ENCODE measurements at places on chromosomes 2 and 18.

DNA sequence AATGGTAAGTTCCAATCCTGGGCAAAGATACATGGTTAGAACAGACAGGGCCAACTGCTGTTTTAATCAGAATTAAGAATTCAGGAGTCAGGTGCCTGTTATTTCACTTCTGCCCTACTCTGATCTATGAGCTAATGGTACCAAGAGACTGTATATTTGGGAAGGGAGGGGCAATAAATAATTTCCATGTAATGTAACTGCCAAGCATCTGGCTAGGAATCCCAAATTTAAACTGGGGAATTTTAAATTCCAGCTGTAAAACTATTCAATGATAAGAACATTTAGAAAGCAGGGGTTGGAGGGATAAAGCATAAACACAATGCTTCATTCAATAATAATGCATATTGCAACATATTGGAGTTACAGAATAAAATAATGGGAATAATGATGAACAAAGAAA, 49.7 kb downstream of the SCN7A start:
- DNase-seq = no peak

DNA sequence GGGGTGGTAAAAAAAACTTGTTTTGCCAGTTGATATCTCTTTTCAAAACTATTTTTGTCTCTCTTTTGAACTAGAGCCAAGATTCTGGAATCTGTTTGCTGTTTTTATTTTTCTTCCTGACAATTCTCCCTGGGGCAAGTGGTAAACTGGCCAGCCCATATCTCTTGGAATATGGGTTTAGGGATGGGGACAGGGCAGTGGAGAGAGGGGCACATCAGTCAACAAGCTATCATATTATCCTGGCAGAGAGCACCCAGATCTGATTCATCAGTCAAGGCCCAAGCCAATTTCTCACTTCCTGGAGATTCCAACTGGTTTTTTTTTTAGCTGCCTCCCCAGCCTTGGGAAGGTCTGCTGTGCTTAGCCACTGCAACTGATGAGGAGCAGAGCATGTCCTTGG, 52.3 kb downstream of the ARHGAP28 start:
- DNase-seq = peak; percentile 53

- no peak for DNase-seq
These were observed 137.2 kb downstream of the CNTNAP5 start for GRCh38 chr2:124162256-124162655.

DNA sequence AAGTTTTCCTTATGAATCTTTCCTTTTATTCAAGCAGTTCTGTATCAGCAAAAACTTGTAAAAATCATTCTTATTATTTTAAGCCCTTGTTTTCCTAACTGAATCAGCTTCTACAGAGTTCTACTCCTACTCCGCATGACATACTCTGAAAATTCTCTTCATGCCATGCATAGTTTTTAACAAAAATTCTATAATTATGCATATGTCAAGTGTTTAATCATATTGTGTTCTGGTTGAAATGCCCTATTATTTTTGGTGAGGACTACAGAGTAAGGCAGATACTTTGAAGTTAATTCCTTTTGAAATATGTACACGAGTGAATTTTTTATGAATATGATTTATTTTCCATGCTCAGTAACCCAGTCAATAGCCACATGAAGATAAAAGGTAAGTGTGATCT, 28.8 kb downstream of the ANKRD30B start:
- DNase-seq = no peak

GRCh38 chr2:201180010-201180409, 2.9 kb upstream of the CASP10 start:
- no peak for DNase-seq

DNA sequence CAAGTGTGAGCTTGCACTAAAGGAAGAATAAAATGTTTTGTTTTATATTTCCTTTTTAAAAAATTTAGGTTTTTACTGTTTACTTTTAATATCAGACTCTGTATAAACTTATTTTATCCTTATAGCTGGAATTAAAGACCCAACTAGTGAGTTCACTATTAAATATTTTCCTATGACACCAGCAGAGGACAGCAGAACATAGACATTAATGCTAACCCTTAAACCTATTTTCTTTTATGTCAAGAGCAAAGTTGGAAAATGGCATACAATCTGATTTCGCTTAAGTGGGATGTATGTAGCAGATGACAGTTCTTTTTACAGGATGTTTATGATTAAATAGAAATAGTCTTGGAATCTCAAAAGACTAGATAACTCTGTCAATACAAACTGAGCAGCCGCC, 188.2 kb upstream of the XIRP2 start:
- DNase-seq = no peak

DNA sequence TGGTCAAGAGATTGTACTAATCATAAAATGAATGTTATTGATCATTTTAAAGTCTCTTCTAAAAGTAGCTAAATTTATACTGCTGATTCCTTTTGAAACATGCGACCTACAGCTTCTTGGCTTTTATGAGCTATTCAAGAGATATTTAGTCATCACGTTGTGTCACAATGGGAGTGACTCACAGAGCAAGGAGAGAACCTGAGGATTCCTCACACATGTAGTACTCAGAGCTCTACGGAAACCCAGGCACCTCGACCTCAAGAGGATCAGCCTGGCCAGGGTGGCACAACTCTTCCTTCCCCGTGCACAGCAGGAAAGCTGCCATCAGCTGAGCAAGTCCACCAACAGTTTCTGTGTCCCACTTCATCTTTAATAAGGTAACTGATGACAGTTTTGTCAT, at the start of gene DHRS9:
Gene DHRS9, plus strand, starts transcription at position 223 of the 400 bp plus-strand sequence. CDS start 12,019 bp downstream, outside the sequence.
- peak; percentile 58 for DNase-seq

DNA sequence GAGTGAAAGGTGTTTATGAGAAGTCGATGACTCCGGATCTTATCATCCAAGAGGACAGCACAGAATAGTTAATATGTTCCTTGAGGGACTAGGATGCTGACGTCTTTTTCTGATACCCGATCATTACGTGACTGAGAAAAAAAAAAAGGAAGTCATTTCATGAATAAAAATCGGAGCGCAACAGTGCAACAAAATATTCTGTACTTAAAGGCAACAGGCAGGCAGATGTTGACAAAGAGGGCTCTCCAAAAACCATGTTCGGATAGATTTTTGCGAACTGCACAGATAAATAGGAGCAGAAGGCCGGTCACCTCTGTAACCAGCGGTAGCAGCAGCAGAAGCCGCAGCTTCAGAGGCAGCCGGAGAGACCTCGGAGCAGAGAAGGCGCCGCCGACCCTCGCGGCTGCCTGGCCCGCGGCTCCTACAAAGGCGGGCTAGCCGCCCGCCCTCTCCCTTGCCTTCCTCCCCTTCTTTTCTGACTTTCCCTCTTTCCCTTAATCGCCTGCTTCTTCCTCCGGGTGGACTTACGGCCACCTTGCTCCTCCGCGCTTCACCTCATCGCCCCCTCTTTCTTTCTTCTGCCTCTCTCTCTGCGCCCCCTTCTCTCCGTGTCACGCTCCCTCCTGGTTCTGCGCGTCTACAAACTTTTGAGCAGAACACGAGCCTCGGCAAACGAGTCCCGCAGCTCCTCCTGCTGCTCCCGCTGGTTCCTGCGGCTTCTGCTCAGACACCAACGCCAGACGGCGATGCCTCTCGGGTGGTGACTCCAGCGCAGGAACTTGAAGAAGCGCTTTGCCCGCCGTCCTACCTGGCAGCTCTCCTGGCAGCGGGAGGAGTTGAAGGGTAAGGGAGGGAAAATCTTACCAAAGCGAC, at the start of gene ADCYAP1:
Gene ADCYAP1, plus strand, starts transcription at position 654 of the 873 bp plus-strand sequence. CDS start 516 bp downstream, outside the sequence.
- DNase-seq = no peak

DNA sequence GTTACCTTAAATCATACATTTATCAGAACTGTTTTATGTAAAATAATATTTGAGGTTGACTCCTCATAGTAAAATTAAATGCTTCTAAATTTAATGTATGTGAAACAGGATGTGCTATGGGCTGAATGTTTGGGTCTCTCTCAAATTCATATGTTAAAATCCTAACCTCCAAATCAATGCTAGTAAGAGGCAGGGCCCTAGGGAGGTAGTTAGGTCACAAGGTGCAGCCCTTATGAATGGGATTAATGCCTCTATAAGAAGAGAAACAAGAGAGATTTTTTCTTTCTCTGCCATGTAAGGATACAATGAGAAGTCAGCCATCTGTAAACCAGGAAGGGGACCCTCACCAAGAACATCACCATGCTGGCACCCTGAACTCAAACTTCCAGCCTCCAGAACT, 67.2 kb upstream of the ETAA1 start:
- no peak for DNase-seq

DNA sequence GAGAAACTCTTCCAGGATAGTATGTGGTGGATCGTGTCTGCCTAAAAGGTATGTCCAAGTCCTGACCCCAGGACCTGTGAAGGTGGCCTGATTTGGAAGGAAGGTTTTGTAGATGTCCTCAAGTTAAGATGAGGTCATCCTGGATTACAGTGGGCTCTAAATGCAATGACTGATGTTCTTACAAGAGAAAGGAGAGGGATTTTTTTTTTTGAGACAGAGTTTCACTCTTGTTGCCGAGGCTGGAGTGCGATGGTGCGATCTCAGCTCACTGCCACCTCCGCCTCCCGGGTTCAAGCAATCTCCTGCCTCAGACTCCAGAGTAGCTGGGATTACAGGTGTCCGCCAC, 19.9 kb downstream of the MBP start:
- DNase-seq = no peak

GRCh38 chr2:222404151-222404905, 20.0 kb upstream of the SGPP2 start:
- DNase-seq = no peak

DNA sequence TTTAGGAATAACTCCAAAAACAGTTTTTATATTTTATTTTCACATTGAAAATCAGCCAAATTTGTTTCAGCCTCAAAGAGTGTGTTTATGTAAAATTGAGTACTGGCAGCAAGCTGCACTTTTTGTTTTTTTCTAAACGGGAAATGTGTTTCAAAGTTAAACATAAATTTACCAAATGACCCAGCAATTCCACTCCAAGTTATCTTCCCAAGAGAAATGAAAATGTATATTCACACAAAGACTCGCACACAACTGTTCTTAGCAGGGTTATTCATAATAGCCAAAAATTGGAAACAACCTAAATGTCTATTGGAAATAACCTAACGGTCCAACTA, 9.3 kb downstream of the ALPK2 start:
- no peak for DNase-seq

- DNase-seq = no peak
These were observed 23.7 kb downstream of the RASGRP3 start for GRCh38 chr2:33500177-33500576.

GRCh38 chr18:70368903-70369302, 80.1 kb downstream of the SOCS6 start:
- DNase-seq = no peak

- DNase-seq = no peak
These were observed 309.5 kb downstream of the EPHA4 start for GRCh38 chr2:221262651-221263050.

DNA sequence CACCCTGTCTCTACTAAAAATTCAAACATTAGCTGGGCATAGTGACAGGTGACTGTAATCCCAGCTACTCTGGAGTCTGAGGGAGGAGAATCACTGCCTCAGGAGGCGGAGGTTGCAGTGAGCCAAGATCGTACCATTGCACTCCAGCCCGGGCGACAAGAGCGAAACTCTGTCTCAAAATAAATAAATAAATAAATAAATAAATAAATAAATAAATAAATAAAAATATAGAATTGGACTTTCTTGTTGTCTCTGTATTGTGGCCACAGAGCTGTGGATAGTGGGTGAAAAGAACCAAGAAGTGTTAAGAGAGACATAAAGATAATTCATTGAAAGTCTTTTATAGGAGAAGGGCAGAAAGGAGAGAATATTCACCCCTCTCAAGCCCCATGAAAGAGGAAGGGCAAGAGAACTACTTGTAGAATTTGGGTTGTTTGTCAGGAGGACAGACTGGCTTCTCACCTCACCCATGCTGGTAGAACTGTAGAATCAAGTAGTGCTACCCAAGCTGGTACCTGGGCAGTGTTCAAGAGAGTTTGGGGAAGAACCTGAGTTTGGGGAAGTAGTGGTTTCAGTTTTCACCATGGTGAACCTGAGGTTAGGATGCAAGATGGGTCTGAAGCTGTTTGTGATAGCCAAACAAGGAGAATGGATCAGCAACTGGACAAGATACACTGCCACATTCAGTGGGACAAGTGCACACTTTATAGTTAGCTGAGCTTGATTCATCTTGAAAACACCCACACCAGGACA, 256.5 kb downstream of the CD226 start:
- DNase-seq = no peak

- DNase-seq = peak; percentile 17
These were observed 640 bp upstream of the SPR start for GRCh38 chr2:72886505-72887031.

DNA sequence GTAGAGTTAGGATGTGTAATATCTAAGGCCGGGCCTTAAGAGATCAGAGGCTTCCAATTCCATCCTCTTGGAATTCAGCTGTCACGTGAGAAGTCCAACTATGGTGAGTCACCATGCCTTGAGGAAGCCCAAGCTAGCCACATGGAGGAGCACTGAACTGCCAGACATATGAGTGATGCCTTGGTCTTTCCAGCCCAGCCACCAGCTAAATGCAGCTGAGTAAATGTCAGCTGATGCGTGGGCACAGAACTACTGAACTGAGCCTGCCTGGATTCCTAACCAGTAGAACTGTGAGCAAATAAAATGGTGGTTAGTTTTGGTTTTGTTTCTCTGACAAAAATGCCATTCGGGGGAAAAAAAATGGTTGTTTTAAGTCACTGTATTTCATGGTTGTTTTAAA, 153.7 kb upstream of the SERTAD2 start:
- DNase-seq = peak; percentile 87

GRCh38 chr2:229206548-229206947, 64.5 kb downstream of the PID1 start:
- DNase-seq = no peak

DNA sequence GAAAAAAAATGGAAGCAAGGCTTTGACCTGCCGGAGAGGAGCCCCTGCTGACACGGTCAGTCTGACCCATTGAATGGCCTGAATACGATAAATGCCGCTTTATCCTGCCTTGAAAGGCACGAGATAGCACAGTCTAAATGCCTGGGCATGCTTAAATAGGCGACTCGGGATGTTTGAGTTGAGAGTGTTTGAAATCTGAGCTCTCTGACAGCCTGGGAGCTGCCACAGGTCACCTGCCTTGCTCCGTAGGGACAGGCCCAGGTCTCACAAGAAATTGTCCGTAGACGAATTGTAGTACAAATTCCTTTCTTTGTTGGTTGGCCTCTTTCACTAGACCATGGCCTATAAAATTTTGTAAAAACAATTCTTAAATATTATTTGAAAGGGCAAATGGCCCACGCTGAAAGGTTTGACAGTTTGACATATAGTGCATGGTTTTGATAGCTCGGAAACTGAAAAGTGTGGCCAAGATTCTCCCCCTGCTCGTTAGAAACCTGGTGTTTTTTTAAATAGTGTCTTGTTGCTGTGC, 72.8 kb downstream of the MEIS1 start:
- DNase-seq = no peak

All from HTR-8/SVneo (cell line).